Left ventricle myocardium inferior (tissue), 1 donor: ENCODE measurements at places on chromosomes 3 and 15.

DNA sequence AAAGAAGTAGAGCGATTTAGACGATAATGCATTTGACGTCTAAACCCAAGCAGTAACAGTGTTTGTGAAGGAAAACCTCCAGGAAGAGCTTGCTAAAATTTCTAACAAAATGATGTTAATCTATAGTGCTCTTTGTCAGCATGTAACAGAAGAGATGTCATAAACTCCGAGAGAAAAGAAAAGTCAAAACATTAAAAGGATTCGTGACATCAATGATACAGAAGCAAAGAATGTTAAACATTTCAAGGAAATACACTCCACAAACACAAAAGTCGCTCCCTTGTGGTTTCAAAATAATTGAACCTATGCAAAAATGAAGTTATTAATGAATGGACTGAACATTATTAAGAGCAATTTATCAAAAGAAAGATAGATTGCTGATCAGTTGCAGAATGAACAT lies 27.9 kb downstream of the AADAC start:
- no peak for DNase-seq

- no peak for DNase-seq
Observed at GRCh38 chr3:150264561-150265279, 143.4 kb upstream of the TSC22D2 start.

DNA sequence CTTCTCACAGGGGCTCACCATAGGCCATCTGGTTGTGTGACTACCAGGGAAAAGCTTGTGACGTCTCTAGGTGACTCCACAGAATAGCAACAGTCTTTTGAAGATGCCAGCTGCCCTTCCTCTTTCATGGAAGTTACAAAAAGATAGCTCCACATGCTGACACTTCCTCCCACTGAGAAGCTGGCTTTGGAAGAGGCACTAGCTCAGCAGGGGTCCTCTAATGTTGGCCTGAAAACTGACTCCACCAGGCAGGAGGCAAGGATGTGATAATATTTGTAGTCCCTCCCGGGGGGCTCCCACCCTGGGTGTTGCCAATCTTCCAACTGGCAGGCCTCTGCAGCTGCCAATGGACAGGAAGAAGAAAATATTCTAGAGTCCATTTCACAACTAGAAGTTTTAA lies 343.5 kb downstream of the NEK10 start:
- no peak for DNase-seq

- no peak for DNase-seq
Observed at GRCh38 chr3:95511828-95512227, 1302.6 kb upstream of the EPHA6 start.

DNA sequence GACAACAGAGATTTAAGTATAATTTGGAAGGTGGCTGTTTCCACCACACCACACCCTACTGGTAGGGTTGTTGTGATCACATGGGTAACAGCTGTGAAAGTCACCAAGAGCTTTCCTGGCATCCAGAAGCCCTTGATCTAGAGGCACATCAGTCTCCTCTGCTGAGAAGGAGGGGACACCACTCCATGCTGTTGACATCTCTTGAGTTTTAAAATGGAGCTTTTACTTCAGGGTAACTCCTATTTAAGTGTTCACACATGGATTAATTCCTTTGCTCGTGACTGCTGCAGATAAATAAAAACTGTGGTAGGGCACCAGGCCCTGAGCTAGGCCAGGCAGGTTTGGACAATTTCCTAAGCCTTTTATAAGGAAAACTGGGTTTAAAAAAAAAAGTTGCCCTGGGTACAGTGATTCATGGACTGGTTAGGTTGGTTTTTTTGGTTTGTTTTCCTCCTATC lies 7.5 kb downstream of the EXOSC7 start:
- no peak for DNase-seq

DNA sequence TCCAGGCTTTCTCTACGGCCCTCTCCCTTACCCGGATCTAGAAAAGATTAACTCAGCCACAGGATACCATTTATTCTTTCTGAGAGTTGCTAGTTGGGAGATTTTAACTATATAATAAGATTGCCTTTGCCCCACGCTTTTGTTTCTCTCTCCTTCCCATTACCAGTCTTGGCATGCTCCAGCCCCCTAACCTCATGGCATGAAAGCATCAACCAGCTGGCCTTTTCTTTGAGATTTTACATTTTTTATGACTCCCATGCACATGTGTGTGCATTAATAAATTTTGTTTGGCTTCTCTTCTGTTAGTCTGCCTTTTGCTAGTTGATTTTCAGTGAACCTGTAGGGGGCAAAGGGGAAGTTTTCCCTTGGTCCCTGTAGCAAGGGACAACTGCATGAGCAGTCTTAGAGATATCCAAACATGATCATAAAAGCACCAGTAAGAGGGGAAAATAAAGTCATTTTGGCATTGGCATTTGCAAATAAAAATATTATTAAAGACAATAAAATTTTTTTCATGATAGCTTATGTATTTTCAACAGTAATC lies 73.6 kb downstream of the OXSM start:
- no peak for DNase-seq
